ENCODE measurements at places on chromosomes 1 and 21. TPM values are rescaled to one million over a fixed set of nuclear protein-coding genes. Genes with fewer than 3 reads are reported as not detected.

SEC16B gene
- not detected for total RNA-seq

ILDR2 gene
- 0.25 TPM for total RNA-seq

OR2T29 gene
- total RNA-seq = not detected

THEM5 gene
- not detected for total RNA-seq

OR2L3 gene
- 0.11 TPM for total RNA-seq

MFSD2A gene
- 0.42 TPM for total RNA-seq

KIF2C gene
- total RNA-seq = 1.4 TPM

TRAF3IP3 gene
- 571 TPM for total RNA-seq

CFHR4 gene
- not detected for total RNA-seq

AMY2A gene
- not detected for total RNA-seq

FAM72C gene
- 0.33 TPM for total RNA-seq

EXTL1 gene
- total RNA-seq = 0.19 TPM

CHTOP gene
- 149 TPM for total RNA-seq

Data from CD4-positive, alpha-beta memory T cell (primary cell).